ENCODE measurements at places on chromosomes 6 and 20.
A peak's percentile ranks its signal among the peaks of the same experiment; 100 is the strongest.

DNA sequence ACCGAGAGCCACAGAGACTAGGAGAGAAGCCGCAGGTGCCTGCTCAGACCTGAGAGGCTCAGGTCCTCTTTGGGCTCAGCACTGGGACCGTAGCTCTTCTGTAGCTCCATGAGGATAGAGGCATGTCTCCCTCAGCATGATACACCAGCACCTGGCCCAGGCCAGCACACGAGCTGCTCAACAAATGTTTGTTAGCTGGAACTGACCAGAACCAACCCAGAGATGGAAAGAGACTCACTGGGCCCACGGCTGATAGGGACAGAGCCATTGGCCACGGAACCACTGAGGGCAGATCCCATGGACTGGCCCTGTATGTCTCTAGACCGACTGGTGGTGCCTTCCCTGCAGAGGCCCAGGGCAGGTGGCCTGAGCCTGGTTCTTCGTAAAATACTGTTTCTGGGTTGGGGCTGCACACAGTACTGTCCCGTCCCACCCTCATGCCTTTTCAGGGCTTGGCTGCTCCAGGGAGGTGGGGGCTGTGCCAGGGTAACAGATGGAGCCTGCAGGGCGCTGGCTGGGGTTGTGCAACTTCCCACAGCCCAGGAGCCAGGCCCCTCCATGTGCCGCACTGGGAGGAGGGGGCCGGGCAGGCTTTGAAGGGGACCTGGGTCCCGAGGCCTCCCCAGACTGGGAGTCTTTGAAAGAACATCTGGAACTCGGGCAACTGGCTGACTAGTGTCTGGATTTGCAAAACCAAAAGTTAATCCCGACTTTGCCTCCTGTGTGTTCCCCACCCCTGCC lies 5.2 kb downstream of the C20orf204 start:
- DNase-seq = no peak

GRCh38 chr6:53439556-53439955 lies 90.8 kb upstream of the ELOVL5 start:
- DNase-seq = no peak

DNA sequence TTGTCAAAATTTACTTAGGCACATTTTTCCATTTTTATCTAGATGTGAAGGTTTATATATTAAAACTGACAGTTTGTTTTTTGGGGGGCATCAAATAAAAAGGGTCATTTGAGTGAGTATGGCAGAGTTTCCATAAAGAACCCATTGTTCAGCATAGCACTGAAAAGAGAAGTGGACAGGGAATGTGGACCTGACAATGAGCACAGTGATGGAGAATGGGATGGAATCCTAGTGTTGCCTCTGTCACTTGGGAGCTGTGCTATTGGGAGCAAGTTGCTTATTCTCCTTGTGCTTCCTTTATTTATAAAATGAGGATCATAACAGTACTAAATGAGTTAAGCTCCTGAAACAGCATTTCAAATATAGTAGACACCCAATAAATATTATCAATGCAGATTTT lies 130.7 kb upstream of the SIM1 start:
- DNase-seq = no peak

- no peak for DNase-seq
Measured at GRCh38 chr6:46347669-46348068, 143.6 kb downstream of the RCAN2 start.

GRCh38 chr20:48957533-48957932 lies 36.0 kb downstream of the ARFGEF2 start:
- DNase-seq = no peak

DNA sequence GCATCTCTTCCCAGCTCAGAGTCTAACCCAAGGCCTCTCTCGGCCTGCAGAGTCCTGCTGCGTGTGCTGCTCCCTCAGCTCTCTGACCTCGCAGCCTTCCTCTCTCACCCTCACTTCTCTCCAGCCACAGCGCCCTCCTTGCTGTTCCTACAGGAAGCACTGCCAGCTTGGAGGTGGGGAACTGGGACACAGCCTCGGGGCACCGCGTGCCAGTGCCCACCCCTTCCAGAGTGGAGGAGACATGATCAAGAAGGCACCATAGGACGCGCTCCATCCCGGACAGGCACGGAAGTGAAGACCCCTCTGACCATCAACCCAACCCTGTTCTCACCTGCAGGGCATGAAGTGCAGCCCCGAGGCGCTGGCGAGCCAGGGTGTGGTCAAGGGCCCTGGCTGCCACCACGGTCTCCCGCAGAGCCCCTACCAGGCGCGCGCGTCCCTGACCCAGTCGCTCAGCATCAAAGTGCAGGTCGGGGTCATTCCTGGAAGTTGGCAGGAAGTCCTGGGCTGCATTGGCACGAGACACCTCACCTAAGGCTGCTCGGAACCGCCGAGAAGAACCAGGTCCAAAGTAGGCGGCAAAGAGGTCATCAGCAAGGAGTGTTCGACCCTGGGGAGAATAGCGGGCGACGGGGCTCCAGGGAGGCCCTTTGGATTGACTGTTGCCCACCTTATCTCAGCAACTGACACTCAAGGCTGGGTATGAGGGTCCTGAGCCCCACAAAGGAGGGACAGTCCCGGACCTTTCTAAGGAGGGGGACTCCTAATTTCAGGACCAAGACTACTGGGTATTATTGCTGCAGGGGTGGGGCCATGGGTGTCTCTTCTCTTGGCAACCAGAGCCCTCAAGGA lies 1.3 kb downstream of the VWA7 start:
- DNase-seq = no peak

DNA sequence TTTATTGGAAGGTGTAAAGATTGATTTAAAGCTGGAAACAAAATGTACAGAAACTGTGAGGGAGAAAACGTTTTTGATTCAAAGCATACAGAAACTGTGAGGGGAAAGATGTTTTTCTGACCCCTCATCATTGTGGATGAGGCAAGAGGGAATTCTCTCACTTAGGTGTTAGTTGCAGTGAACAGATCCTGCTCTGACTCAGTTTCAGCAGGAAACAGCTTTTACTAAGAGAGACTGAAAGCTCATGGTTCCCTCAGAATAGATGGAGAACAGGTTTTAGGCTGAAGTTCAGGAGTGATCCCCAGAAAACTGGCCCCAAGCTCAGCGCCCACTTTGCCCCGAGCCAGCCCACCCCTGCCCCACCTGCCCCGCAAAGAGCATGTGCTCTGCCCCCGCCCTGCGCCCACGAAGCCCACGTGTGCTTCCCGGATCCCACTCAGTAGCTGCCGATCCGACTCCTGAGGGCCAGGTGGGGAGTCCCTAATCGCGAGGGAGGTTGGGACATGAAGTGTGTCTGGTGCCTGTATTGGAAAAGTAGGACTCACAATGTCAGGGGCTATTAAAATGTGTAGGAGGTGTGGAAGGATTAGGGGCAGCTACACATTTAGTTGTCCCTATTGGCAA lies 41.2 kb downstream of the DUSP22 start:
- no peak for DNase-seq

- DNase-seq = no peak
Measured at GRCh38 chr6:33613795-33614168, 7.3 kb upstream of the ITPR3 start.

- no peak for DNase-seq
Measured at GRCh38 chr6:136723780-136724179, 68.5 kb downstream of the MAP3K5 start.

GRCh38 chr6:27280064-27280539 lies 32.0 kb downstream of the POM121L2 start:
- DNase-seq = no peak

- no peak for DNase-seq
Measured at GRCh38 chr6:25862199-25862598, 11.8 kb downstream of the SLC17A3 start.

- DNase-seq = no peak
Measured at GRCh38 chr20:36335206-36335870, 29.2 kb downstream of the DLGAP4 start.

- no peak for DNase-seq
Measured at GRCh38 chr6:64817525-64817924, 889.5 kb downstream of the EYS start.

GRCh38 chr20:14235355-14235754 lies 102.1 kb downstream of the FLRT3 start:
- no peak for DNase-seq

- no peak for DNase-seq
Measured at GRCh38 chr6:107715550-107716321, 108.4 kb downstream of the SCML4 start.

DNA sequence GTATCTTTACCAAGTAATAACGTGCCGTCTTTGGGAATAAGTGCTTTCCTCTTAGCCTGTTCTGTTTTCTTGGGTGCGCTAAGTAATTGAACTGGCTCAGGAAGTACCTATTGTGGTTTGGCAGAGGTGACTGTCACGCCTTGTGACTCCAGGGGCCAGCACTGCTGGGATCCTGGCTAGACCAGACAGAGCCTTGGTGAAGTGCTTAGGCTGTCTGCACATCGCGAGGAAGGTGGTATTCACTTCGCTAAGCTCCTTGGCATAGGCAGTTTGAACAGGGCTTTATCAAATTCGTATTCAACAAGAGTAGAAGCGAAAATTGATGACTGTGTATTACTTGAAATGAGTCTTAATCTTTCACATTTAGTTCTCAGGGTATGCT lies 17.6 kb downstream of the PRDM1 start:
- peak; percentile 27 for DNase-seq

DNA sequence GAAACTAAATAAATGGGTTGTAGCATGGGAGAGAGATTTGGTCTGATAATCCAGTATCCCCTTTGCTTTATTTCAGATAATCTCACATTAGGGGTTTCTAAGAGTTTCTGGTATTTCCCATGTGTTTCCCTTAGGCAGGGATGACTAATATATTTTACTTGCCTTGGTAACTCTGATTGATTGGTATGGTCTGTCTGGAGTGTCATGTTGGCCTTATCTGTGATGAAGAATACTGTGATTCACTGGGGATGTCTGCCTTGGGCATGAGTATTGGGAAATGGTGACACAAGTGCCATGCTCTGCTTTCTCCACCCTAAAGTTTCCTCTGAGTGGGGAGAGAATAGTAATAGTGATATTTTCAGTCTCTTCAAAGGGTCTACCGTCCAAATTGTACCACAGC lies 10.1 kb downstream of the SLC22A2 start:
- DNase-seq = no peak

GRCh38 chr6:2839982-2840748 lies 1.5 kb downstream of the SERPINB1 start:
- DNase-seq = no peak

Measured in activated CD4-positive, CD25-positive, alpha-beta regulatory T cell (primary cell).